ENCODE measurements at places on chromosomes 12 and 14.

DNA sequence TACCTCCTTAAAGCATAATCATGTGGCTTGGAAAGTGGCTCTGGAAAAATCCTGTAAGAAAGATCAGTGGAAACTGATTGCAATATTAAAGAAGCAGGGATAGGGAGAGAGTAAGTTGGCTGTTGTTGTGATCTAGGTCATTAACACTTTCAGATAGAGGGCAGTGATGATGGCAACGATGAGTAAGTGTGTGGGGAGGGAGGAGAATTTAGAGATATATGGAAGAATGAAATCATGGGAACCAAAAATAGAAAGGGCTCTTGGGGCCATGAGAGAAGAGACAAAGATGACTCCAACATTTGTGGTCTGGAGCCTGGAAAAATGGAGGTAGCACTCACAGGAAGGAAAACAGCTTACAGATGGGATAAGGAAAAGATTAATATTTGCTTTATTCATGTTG lies 23.3 kb downstream of the SNRPF start:
- DNase-seq = no peak

- DNase-seq = no peak
These were observed 269.4 kb upstream of the NOVA1 start for GRCh38 chr14:26867171-26867757.

DNA sequence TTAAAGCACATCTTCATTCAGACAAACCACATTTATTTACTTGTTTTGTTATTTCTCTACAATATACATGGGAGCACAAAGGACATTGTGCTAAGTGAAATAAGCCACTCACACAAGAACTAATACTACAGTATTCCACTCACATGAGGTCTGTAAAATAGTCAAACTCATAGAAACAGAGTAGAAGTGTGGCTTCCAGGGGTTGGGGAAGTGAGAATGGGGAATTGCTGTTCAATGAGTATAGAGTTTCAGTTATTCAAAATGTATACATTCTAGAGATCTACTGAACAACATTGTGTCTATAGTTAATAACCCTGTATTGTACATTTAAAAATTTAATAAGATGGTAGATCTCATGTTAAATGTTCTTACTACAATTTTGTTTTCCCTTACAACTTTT lies 88.8 kb downstream of the ATXN7L3B start:
- no peak for DNase-seq

DNA sequence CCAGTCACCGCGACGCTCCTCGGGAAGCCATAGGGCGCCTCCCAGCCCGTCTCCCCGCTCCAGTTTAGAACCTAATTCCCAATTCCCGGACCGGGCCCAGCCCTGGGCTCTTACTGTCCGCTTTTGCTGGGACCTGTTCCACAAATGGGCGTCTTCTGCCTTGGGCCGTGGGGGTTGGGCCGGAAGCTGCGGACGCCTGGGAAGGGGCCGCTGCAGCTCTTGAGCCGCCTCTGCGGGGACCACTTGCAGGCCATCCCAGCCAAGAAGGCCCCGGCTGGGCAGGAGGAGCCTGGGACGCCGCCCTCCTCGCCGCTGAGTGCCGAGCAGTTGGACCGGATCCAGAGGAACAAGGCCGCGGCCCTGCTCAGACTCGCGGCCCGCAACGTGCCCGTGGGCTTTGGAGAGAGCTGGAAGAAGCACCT lies 797 bp downstream of the UNG start:
- DNase-seq = no peak

DNA sequence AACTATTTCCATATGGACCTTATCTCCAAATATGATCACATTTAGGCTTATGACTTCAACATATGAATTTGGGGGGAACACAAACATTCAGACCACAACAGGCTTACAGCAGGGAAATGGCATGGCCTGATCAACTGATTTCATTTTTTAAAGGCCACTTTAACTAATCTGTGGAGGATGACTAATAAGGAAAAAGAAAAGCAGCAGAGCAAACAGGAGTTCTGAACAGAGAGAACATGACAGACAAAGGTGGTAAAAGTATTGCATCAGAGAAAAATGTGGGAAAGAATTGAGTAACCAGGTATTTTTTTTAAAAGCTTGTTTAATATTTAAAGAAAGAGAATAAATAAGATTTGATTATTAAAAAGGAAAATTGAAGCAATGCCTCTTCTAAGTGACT lies 366.1 kb upstream of the TMPO start:
- DNase-seq = no peak

GRCh38 chr14:37988472-37988871 lies 219.2 kb upstream of the SSTR1 start:
- DNase-seq = no peak

DNA sequence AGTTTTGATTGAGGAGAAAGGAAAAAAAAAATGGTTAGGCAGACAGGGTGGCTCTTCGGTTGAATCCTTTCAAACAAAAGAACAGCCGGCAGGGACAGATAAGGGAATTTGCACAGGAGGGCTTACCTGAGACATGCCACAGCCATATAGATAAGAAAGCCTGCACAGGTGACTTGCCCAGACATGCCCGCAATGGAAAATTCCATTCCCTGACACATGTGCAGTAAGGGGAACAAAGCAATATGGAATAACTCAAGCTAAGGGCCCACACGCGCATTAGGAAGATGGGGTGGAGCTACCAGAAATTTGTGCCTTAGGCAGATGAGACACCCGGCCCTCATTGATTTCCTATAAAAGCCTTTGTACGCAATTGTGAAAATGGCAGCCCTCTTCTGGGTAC lies 86.7 kb downstream of the TMEM260 start:
- DNase-seq = no peak

DNA sequence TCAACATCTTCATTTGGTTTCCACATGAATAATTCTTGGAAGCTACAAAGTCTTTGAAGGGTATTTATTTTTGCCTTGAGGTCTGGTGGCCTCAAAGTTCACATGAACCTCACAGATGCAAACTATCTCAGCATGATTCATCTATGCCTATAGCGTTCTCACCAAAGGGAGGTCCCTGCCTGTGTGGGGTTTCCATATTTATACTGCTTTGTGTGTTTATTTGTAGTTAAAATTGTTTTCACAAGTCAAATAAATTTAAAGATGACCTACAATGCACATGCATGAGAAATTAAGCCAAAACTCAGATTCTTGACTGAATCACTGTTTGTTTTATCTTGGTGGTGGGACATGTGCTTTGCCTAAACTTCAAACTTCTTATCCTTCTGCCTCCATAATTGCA lies 176.7 kb downstream of the PPM1H start:
- DNase-seq = no peak

Data from stimulated activated CD8-positive, alpha-beta memory T cell treated with anti-CD3 and anti-CD28 coated beads, Interleukin-7, amount 100 ng/mL, for 24 hours (primary cell).